ENCODE measurements at places on chromosomes 2 and 18.

DNA sequence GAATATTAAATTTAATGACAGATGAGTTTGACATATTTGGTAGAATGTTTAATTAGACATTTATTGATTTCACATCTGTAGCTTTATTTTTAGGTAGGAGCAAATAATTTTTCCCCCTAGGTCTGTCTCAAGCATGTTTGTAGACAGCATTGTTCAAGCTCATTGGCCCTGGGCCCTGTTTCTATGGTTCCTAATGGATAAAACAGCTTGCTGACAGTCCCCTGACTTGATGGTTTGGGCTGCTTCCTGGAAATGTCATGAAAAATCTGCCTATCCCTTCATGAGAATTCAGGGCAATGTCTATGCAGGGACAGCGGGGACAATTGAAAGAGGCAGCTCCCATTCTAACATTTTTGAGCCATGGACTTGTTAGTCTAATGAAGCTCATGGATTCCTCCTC lies 14.6 kb upstream of the MEP1B start:
- DNase-seq, result no peak

DNA sequence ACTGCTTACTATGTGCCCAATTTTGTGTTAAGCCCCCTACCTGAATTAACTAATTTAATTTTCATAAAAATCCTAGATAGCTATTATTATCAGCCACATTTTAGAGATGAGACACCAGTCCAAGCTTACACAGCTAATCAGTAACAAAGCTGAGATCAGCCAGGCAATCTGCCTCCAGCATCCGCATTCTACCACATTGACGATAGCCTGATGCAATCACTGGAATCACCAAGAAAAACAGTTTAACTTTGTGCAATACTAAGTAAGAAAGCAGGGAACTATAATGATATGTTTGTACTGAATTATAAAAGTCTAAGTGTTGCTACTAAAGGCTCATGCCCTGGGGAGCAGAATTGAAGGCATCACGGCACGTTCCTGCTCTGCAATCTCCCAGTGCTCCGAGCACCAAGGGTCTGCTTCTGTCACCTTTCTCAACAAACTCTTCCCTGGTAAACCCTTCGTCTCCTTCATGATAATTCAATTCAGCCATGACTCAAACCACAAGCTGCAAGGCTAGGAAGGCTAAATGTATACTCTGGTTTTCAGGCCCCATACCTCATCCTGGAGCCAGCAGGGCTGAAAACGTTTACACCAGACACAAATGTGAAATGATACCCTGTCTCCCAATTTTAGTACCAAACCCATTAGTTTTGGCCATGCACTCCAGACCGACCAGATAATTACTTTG lies 19.4 kb downstream of the KANSL3 start:
- no peak for DNase-seq

DNA sequence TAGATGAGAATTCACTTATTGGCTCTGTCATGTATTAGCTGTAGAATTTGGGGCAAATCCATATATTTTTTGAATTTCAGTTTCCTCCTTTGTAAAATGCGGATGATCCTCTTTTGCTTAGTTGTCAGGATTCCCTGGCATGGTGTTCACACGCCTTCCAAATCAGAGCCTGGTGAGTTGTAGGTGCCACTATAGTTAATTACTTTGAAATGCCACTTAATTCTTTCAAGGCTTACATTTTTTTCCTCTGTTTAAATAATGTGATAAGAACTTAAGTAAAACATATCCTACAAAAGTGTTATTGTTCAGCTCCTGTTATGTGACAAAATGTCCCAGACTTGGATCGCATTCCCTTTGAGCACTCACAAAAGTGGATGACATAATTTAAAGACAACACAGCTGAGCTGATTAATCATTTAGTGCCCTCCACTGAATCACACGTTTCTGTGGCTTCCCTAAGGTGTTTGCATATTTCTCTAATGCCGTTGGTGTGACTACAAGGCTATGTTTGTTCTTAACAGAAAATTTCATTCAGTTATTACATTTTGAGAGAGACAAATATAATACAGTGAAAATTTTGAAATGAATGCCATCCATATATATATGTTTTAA lies 471.2 kb upstream of the CHST9 start:
- DNase-seq, result no peak

DNA sequence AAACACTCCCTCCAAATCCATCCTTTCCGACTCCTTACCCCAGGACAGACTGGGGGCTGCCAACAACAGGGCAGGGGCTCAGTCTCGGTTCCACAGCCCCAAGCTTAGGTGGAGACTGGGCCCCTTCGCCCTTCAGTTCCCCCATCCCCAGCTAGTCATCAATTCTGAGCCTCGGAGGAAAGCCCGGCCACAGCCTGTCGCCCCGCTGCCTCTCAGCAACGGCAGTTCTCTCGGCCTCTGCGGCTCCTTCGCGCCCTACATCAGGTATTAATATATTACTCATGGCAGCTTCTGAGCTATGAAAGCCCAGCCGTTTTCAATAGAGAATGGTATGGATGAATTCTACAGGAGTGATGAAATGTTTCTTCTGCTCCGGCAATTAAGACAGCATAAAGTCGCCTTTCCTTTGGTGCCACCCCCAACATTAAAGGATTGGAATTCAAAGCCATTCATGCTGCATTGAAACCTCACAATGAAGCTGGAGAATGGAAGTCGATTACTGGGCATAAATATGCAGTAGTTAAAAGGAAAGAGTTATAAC lies 2.8 kb downstream of the HDAC4 start:
- no peak for DNase-seq

DNA sequence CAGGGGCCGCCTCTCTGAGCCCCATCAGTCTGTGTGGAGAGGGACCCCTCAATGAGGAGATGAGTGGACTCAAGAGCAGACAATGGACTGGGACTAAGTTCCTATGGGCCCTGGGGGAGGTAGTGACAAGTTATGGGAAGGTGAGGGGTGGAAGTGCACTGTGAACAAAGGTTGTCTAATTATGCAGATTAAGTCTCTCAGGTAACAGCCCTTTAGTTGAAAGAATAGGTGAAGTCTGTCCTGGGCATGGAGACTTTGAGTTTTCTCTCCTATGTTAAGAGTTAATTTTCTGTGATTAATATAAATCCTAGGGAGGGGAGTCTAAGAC lies 243.8 kb downstream of the FAM210A start:
- no peak for DNase-seq

DNA sequence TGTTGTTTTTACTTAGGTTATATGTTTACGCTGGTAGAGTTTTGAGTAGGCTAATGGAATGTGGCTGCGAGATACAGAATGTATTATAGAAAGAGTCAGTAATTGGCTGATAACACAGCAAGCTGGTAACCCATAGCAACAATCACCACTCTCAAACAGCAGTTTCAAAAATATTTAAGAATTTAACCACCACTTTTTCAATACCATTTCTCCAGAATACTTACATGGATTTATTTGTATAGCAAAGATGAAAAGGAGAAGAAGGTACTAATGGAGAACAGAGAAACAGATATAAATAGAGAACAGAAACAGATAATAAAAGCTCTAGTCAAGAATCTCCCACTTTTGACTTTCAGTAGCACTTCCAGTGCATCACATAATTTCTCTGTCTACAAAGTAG lies 188.3 kb upstream of the SLC39A10 start:
- no peak for DNase-seq

GRCh38 chr18:22539051-22539765 lies 121.5 kb upstream of the CTAGE1 start:
- no peak for DNase-seq

- DNase-seq, result no peak
Measured at GRCh38 chr2:44170311-44170717, 1.6 kb downstream of the PPM1B start.

DNA sequence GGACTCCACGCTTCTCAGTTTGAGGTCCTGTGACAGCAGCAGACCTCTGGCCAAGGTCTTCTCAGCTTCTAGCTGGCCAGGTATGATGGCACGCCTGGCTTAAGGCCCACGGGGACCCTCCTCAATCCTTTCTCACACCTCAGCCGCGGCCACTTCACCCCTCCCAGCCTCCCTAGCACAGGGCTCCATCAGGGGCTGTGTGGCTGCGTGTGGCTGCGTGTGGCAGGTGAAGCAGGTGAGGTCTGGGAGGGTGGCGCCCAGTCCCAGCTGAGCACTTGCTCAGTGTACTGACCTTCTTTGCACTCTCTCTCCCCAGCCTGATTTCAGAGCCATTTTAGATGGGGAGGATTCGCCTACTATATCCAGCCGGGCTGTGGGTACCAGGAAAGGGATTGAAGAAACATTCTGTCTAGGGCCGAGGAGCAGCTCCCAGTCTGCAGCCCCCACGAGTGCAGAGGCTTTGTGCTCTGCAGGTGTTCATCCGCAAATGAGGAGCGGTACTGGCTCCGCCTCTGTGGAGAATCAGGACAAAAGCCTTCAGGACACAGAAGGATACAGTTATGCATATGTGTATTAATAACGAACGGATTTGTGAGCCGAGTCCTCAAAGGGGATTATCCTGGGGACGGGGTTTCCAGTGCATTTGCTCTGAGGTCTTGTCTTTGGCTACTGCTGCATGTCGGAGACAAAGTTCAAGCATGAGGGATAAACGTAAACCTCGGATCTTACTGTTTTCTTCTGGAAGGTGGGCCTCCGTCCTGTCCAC lies 236.9 kb upstream of the RAB6C start:
- no peak for DNase-seq

DNA sequence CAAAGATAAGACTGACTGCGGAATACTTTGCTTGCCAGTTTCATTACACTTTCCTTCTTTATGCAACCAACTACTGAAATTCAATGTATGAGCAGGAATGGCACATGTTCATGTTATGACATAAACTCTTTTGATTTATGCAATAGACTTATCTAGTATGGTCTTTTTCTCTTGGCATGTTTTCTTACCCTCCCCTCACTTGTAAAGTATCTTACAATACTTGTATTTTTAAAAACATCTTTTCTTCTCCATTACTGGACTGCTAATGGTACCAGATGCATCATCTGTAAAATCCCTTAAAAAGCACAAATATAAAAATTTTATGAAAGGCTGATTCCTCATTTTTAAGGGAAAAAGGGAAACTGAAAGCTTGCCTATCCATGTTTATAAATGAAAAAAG lies 373.8 kb downstream of the ZEB2 start:
- DNase-seq, result no peak

DNA sequence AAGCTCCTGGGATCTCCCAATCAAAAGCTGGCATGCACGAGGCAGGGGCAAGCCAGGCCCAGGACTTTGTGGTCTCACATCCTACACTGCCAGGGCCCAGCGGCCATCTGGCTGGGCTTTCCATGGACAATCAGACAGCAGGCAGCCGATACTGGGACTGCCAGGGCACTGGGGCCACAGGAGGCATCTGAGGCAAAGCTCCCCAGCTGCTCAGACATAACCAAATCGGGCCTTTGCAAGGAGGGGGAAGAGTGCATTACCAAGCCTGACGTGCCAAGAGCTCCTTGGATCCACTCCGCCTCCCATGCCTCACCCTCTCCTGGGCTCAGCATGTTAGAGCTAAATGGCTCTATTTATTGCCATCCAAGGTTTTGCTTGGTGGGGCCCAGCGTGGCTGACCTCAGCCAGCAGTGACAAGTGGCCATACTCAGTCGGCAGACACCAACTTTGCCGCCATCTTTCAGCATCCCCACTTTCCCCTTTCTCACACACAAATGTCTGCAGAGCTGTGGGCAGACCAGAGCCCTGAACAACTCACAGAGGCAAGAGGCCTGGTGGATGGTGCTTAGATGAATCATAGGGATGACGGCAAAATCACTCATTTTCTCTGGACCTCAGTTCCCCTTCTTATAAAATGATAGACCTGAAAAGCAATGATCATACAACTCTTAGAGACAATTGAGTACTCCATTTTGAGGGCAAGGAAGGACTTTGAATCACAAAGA lies 200.8 kb downstream of the TTC32 start:
- no peak for DNase-seq

- no peak for DNase-seq
Measured at GRCh38 chr2:64402876-64403275, 51.1 kb upstream of the LGALSL start.

- no peak for DNase-seq
Measured at GRCh38 chr2:132438691-132439090, 22.1 kb downstream of the GPR39 start.

- DNase-seq, result no peak
Measured at GRCh38 chr2:8860239-8860638, 22.8 kb upstream of the KIDINS220 start.

- no peak for DNase-seq
Measured at GRCh38 chr2:65357959-65358294, 74.5 kb downstream of the SPRED2 start.

DNA sequence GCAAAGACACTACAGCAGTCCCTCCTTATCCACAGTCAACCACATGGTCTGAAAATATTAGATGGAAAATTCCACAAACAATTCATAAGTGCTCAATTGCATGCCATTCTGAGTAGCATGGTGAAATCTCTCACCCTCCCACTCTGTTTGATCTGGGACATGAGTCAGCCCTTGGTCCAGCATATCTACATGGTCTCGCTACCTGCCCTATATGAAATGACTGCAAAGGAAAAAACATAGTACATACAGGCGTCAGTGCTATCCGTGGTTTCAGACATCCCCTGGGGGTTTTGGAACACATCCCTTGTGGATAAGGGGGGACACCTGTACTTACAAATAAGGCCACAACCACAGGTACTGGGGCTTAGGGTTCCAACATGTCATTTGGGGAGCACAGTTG lies 73.7 kb downstream of the CABLES1 start:
- DNase-seq, result no peak

DNA sequence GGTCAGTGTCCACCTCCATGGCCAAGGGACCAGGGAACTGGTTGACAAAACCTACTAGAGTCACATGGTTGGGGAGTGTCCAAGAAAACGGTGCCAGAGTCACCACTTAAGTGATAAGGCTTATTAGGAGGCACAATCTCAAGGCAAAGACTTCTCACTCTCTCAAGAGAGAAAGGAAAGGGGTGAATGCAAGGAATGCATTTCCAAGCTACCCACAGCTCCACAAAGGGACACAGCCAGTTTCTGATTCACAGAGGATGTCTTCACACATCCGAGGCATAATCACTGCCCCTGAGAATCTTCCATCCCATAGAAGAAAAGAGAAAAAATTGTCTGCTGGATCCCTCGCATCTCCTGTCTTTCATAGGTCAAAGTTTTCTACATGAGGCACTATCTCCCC lies 269.3 kb downstream of the TNS1 start:
- DNase-seq, result no peak

- no peak for DNase-seq
Measured at GRCh38 chr18:60568220-60568619, 195.6 kb upstream of the MC4R start.

GRCh38 chr18:63477200-63477599 lies 442 bp downstream of the SERPINB5 start:
- no peak for DNase-seq

- DNase-seq, result no peak
Measured at GRCh38 chr2:127590386-127591190, 55.1 kb downstream of the MYO7B start.

DNA sequence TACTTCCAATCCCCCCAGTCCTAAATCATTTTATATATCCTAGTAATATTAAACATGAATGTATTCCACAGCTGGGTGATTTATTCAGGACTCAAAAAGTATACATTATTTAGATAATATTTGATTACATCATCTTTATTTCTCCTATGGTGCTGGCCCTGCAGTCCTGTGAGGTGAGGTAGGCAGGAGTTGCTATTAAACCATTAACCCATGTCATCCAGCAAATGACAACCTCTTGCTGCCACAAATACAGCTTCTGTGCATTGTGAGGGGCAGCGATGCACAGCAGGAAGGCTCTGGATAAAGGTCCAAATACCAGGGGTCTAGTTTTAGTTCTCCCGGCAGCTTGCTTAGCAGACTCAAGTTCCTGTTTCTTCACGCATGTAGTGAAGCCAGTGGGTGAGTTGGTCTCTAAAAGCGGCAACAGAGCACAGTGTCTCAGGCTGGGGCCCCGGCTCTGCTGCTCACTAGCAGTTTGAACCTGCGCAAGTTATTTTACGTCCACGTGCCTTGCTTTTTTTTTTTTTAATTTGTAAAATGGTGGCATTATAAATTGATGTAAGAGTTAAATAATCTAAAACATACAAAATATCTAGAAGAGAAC lies 36.1 kb downstream of the INSIG2 start:
- no peak for DNase-seq
